ENCODE measurements at places on chromosomes 1 and 21. TPM values are rescaled to one million over a fixed set of nuclear protein-coding genes. Genes with fewer than 3 reads are reported as not detected.

KCNE1 gene
- 6.7 TPM for total RNA-seq

SLC44A5 gene
- total RNA-seq: 1.6 TPM

CD1B gene
- not detected for total RNA-seq

LCE1C gene
- total RNA-seq: not detected

CELA2A gene
- 1.0 TPM for total RNA-seq

PUSL1 gene
- total RNA-seq: 10.3 TPM

TRIM58 gene
- 0.17 TPM for total RNA-seq

RGS7 gene
- not detected for total RNA-seq

CA6 gene
- not detected for total RNA-seq

- H3K36me3 ChIP-seq: no peaks in the 10 kb centered on the region
- no peaks in the 10 kb centered on the region for H3K4me1 ChIP-seq
- no peak for DNase-seq
- H3K4me3 ChIP-seq: no peak overlapping the region
- no peak overlapping the region for H3K27ac ChIP-seq
These were observed 804.6 kb upstream of the ADGRL4 start for GRCh38 chr1:79811173-79811572.

GRCh38 chr1:109884242-109884891 lies 26.3 kb upstream of the CSF1 start:
- no peaks in the 10 kb centered on the region for H3K36me3 ChIP-seq
- no peaks in the 10 kb centered on the region for H3K27me3 ChIP-seq
- no peak overlapping the region for H3K27ac ChIP-seq
- H3K4me1 ChIP-seq: peaks cover 28% of the 10 kb centered on the region
- H3K4me3 ChIP-seq: no peak overlapping the region

GRCh38 chr1:211095381-211095780 lies 38.6 kb downstream of the KCNH1 start:
- H3K27ac ChIP-seq: no peak overlapping the region
- H3K36me3 ChIP-seq: no peaks in the 10 kb centered on the region
- DNase-seq: no peak
- H3K4me3 ChIP-seq: no peak overlapping the region

DNA sequence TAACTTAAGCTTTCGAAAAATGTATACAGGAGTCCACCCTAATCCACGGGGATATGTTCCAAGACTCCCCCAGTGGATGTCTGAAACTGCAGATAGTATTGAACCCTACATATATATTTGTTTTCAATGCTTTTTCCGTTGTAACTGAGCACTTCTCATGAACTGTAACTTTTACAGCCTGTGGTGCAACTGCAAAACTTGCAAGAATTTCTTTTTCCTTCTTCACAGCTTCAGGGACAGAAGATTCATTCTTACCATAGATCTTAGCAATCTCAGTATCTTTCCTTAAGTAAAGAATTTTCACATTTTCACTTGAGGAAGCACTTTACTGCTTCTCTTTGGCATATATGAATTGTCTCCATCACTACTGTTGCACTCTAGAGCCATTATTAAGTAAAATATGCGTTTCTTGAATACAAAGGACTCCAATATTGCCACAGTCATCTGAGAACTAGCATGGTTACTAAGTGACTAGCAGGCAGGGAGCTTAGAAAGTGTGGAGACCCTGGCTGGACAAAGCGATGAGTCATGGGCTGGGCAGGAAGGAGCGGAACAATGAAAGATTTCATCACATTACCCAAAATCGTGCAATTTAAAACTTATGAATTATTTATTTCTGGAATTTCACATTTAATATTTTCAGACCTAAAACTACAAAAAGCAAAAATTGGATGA lies 14.1 kb downstream of the DPYD start:
- no peaks in the 10 kb centered on the region for H3K36me3 ChIP-seq
- H3K27ac ChIP-seq: no peak overlapping the region
- no peak for DNase-seq
- no peak overlapping the region for H3K4me3 ChIP-seq

DNA sequence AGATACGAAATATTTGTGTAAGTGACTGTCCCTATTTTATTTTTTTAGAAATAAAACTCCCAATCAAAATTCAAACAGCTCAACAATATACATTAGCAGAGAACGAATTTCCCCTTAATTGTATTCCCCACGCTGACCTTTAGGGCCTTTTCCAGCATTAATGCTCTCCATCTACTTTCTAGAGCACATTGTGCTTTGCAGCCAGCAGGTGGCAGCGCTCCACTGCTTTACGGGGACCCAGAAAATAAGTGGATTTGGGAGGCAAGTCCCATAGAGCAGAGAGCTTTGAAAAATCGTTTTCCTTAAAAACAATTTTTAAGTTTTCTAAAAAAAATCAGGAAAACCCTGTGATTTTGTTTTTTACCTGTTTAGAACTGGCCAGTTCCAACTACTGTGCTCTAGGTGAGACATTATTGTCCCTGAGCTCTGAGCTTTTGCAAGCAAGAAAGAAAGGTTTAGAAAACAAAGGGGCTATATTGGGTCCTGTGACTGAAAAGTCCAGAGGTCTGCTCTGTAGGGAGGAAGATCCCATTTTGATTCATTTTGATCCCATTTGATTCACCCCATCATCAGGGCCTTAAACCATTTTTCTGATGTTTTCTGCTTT lies 144.4 kb upstream of the ZNF644 start:
- no peaks in the 10 kb centered on the region for H3K4me1 ChIP-seq
- H3K36me3 ChIP-seq: no peaks in the 10 kb centered on the region
- peak; percentile 36 for DNase-seq
- no peak overlapping the region for H3K4me3 ChIP-seq
- no peak overlapping the region for H3K27ac ChIP-seq

DNA sequence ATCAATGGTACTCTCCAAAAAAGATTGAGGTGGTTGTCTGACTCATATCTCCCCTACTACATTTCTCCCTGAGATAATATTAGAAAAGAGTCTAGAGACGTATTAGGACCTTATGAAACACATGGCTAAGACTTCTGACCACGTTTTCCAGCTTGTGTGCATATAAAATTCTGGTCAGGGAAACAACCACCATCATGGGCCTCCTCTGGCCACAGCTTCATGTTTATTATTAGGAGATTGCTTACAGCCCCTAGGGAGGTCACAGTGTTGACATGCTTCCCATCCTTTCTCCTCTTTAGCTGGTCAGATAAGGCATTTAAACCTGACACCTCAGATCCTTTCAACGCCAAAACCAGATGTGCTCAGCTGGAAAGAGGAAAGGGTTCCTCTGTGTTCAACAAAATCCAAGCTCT lies 620.2 kb downstream of the PLPP3 start:
- no peaks in the 10 kb centered on the region for H3K36me3 ChIP-seq
- DNase-seq: no peak
- peak overlapping the region; percentile 20 for H3K27ac ChIP-seq
- no peak overlapping the region for H3K4me3 ChIP-seq

- no peaks in the 10 kb centered on the region for H3K36me3 ChIP-seq
- H3K27ac ChIP-seq: no peak overlapping the region
- DNase-seq: no peak
These were observed 28.8 kb downstream of the COP1 start for GRCh38 chr1:176178316-176178715.

DNA sequence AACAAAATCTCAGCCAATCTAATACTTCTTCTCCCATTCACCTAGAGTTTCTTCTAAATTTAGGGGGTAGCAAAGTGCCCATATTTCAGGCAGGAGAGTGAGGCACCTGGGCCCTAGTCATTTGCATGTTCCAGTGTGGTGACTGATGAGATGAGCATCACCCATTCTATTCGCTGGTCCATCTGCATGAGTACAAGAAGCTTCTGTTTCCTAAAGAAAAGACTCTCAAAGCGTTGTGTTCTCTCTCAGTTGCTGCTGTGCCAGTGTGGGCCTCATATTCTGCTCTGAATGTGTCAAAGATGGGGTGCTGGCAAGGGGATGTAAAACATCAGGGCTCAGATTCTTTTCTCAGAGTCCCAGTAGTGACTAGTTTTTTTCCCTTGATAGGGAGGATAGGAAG lies 16.1 kb upstream of the DPYD start:
- H3K27ac ChIP-seq: no peak overlapping the region
- H3K27me3 ChIP-seq: no peaks in the 10 kb centered on the region
- H3K4me3 ChIP-seq: no peak overlapping the region
- no peaks in the 10 kb centered on the region for H3K36me3 ChIP-seq
- H3K4me1 ChIP-seq: no peaks in the 10 kb centered on the region

GRCh38 chr1:95415146-95415545 lies 181.1 kb downstream of the RWDD3 start:
- H3K4me1 ChIP-seq: no peaks in the 10 kb centered on the region
- DNase-seq: no peak
- H3K27ac ChIP-seq: no peak overlapping the region
- H3K27me3 ChIP-seq: no peaks in the 10 kb centered on the region

GRCh38 chr1:52588027-52588426 lies 14.1 kb upstream of the GPX7 start:
- no peaks in the 10 kb centered on the region for H3K27me3 ChIP-seq
- H3K36me3 ChIP-seq: no peaks in the 10 kb centered on the region
- H3K4me1 ChIP-seq: no peaks in the 10 kb centered on the region
- DNase-seq: no peak
- no peak overlapping the region for H3K27ac ChIP-seq

GRCh38 chr21:28781602-28782276 lies 210.9 kb downstream of the LTN1 start:
- no peak for DNase-seq
- no peak overlapping the region for H3K4me3 ChIP-seq
- H3K4me1 ChIP-seq: no peaks in the 10 kb centered on the region
- no peaks in the 10 kb centered on the region for H3K36me3 ChIP-seq

- DNase-seq: no peak
- no peaks in the 10 kb centered on the region for H3K36me3 ChIP-seq
- H3K4me1 ChIP-seq: peaks cover 7% of the 10 kb centered on the region
- peaks cover 29% of the 10 kb centered on the region for H3K27me3 ChIP-seq
- peak within 1 kb of the TSS; percentile 33 for H3K4me3 ChIP-seq
These were observed at the start of gene NKAIN1 for GRCh38 chr1:31239653-31240241. Gene NKAIN1 (minus strand): TSS chr1:31239887. CDS start chr1:31239547, 340 bp downstream.

GRCh38 chr1:46133781-46134350 lies 1.4 kb upstream of the PIK3R3 start:
- peak overlapping the region; percentile 89 for H3K4me3 ChIP-seq
- DNase-seq: peak; percentile 22
- peaks cover 33% of the 10 kb centered on the region for H3K27me3 ChIP-seq
- H3K36me3 ChIP-seq: no peaks in the 10 kb centered on the region
- peaks cover 54% of the 10 kb centered on the region for H3K4me1 ChIP-seq
- H3K27ac ChIP-seq: peak overlapping the region; percentile 98

DNA sequence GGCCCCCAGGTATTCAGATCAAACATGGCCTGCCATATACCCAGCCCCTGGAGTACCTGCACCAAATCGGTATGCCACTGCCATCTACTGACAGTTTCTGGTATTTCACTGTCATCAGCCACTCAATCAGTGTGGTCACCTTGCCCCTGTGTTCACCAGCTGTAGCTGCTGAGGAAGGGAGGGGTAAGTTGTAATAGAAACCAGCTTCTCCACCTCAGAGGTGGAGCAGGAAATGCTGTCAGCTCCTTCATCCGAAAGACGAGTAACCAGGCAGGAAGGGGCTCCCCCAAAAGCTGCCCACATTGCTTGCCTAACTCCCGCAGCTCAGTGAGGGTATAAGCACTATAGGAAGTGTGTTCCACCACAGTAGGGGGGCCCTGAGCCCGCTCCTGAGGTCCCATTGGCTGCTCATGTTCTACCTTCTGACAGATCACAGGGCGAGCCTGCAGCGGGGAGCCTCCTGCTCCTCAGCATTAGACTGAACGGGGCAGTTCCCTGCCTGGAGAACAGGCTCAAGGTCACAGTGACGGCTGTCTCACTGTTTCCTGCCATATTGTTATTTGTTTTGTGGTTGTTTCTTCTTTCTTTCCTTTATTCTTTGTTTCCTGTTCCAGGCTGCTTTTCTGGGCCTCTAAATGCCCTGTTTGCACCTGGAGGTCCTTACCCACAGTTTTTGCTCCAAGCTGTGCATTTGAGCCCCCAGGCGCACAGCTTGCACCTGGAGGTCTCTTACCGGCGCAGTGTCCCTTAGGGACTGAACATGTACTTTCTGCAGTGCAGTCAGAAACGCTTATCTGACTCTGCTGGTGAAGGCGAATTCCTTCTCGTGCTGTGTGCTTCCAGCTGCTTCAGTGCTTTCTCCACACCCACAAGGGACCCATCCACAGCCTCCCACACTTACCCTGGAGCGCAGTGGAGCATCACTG lies 1638.3 kb downstream of the MRPL39 start:
- no peak overlapping the region for H3K27ac ChIP-seq
- no peaks in the 10 kb centered on the region for H3K27me3 ChIP-seq
- no peak overlapping the region for H3K4me3 ChIP-seq
- no peak for DNase-seq
- H3K4me1 ChIP-seq: no peaks in the 10 kb centered on the region
- no peaks in the 10 kb centered on the region for H3K36me3 ChIP-seq

- H3K36me3 ChIP-seq: no peaks in the 10 kb centered on the region
- H3K27me3 ChIP-seq: no peaks in the 10 kb centered on the region
- H3K27ac ChIP-seq: no peak overlapping the region
- peaks cover 26% of the 10 kb centered on the region for H3K4me1 ChIP-seq
These were observed 198.7 kb downstream of the ZC3H11B start for GRCh38 chr1:219414250-219414649.

GRCh38 chr1:72324451-72324850 lies 42.1 kb upstream of the NEGR1 start:
- no peak overlapping the region for H3K4me3 ChIP-seq
- H3K27ac ChIP-seq: no peak overlapping the region
- no peaks in the 10 kb centered on the region for H3K36me3 ChIP-seq
- DNase-seq: no peak

- H3K36me3 ChIP-seq: no peaks in the 10 kb centered on the region
- no peaks in the 10 kb centered on the region for H3K4me1 ChIP-seq
- DNase-seq: no peak
- peaks cover 4% of the 10 kb centered on the region for H3K27me3 ChIP-seq
- H3K27ac ChIP-seq: no peak overlapping the region
These were observed 258.3 kb downstream of the MATN1 start for GRCh38 chr1:30465096-30465495.

- no peaks in the 10 kb centered on the region for H3K4me1 ChIP-seq
- H3K4me3 ChIP-seq: no peak overlapping the region
- DNase-seq: no peak
- H3K27ac ChIP-seq: no peak overlapping the region
- H3K27me3 ChIP-seq: peaks cover 4% of the 10 kb centered on the region
These were observed 37.1 kb downstream of the CCN1 start for GRCh38 chr1:85617633-85618100.

GRCh38 chr1:209106237-209106741 lies 477.2 kb upstream of the CAMK1G start:
- no peaks in the 10 kb centered on the region for H3K4me1 ChIP-seq
- H3K4me3 ChIP-seq: no peak overlapping the region
- H3K27me3 ChIP-seq: peaks cover 9% of the 10 kb centered on the region
- no peaks in the 10 kb centered on the region for H3K36me3 ChIP-seq

All from heart right ventricle (tissue), 16 donors.